Myometrial cell (primary cell): ENCODE measurements at places on chromosomes 7 and 10. TPM values are rescaled to one million over a fixed set of nuclear protein-coding genes. Genes with fewer than 3 reads are reported as not detected.

Gene TAS2R41
- not detected in 2 replicates for total RNA-seq

Gene MMRN2
- 7.4 and 9.8 TPM in 2 replicates for total RNA-seq

Gene LIPK
- total RNA-seq, result not detected in 2 replicates

Gene FAM25A
- not detected in 2 replicates for total RNA-seq

Gene CAMK2B
- total RNA-seq, result not detected in 2 replicates

Gene PEX1
- 9.2 and 11.3 TPM in 2 replicates for total RNA-seq
